ENCODE measurements at places on chromosomes 6 and 20.

- DNase-seq, result no peak
Observed at GRCh38 chr20:1805161-1805581, 90.0 kb upstream of the SIRPA start.

GRCh38 chr6:43851204-43851865 lies 81.3 kb downstream of the VEGFA start:
- no peak for DNase-seq

DNA sequence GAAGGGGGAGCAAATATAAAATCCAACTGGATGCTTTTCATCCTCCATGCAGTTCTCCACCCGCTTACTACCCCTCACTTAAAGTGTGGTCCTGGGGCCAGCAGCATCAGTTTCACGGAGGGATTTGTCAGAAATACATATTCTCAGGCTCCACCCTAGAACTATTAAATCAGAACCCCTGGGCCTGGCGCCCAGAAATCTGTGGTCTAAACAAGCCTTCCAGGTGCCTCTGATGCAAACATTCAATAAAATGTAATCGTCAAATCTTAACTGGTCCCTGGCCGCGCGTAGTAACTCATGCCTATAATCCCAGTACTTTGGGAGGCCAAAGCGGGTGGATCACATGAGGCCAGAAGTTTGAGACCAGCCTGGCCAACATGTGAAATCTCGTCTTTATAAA lies 47.7 kb downstream of the ATXN1 start:
- no peak for DNase-seq

DNA sequence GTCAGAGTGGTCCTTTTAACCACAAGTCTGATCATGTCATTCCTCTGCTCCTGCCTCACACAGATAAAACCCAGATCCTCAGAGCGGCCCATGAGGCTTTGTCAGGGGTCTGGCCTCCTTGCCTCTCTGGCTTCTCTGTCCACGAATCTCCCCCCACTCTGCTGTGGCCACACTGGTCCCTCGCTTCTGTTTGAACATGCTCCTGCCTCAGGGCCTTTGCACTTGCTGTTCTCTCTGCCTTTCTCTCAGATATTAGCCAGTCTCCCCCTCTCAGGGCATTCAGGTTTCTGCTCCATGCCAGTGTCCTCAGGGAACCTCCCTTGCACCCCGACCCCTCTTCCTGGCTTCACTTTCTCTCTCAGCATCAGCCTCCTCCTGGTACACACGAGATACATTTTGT lies 518.5 kb downstream of the PREX1 start:
- DNase-seq, result no peak

DNA sequence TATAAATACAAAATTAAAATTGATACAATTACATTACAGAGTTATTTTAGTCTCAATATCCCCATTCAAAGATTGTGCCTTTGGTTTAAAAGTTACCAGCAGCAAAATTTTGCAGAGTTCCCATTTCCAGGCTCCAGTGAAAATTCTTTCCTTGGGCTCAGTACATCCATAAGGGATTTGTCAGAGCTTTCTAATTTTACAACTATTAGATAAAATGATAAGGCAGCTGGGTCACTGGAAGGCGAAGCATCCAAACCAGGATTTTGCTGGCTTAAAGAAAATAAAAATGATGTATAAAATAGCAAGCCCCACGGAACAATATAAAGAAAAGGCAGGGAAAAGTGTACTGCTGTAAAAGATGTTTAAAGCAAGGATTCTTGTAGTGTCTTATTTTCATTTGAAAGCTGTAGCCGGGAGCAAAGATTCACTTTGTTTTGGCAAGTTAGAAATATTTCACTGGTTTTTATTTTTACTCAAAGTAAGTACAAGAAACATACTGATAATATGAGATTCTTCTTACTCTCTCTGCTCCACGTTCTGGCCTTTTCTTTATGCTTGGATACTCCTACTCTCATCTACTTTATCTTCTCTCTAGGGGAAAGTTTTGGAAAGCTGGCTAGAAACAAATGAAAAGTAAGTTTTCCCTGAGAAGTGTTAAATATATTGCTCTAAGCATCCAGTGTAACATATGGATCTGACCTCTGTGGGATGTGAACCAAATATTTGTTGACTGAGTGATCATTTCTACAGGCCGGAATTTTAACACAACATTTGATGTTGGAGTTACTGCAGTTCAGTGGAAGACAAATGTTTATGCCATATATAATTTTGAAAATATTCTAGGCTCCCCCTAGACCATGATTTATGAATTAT lies 488.4 kb downstream of the PHF3 start:
- DNase-seq, result no peak

DNA sequence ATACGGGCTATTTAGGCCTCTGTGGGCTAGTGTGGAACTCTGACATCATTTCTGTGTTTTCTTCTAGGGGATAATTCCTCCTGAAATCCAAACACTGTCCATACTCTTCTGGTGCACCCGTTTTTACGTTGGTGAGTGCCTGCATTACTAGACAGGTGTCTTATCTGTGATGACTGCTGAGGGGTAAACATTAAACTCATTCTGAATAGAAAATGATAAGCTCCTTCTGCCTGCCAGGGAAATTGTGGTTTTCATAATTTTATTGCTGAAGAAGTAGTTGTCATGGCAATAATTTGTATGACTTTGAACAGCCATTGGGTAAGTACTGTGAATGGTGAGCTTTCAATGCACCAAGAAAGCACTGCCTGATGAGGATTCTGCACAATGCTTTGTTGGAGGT lies 705.6 kb downstream of the UTRN start:
- no peak for DNase-seq

All from foreskin fibroblast (primary cell).